Midbrain (tissue), 1 donor: ENCODE measurements at places on chromosomes 1 and 21.
A peak's percentile ranks its signal among the peaks of the same experiment; 100 is the strongest.

GRCh38 chr1:114345930-114346479 is 165.0 kb downstream of the TRIM33 start:
- no peak for DNase-seq

- DNase-seq = no peak
Observed at GRCh38 chr21:40162075-40162474, 294.8 kb downstream of the PCP4 start.

DNA sequence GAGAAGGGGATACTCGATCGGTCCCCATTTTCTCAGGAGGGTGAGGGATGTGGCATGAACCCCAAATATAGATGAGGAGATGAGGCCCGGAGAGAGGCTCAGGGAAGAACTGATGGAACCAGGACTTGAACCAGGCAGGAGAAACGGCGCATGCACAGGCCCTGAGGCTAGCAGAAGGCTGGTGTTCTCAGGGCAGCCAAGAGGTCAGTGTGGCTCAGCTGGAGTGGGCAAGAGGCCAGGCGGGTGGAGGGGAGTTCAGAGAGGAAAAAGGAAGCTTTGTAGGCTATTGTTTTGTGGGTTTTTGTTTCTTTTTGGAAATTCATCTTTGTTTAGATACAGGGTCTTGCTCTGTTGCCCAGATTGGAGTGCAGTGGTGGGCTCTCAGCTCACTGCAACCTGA is 122.0 kb downstream of the LACTBL1 start:
- DNase-seq = peak; percentile 81

GRCh38 chr1:245942856-245943255 is 564.2 kb downstream of the SMYD3 start:
- DNase-seq = no peak

- no peak for DNase-seq
Observed at GRCh38 chr21:14318578-14318977, 64.4 kb downstream of the HSPA13 start.

DNA sequence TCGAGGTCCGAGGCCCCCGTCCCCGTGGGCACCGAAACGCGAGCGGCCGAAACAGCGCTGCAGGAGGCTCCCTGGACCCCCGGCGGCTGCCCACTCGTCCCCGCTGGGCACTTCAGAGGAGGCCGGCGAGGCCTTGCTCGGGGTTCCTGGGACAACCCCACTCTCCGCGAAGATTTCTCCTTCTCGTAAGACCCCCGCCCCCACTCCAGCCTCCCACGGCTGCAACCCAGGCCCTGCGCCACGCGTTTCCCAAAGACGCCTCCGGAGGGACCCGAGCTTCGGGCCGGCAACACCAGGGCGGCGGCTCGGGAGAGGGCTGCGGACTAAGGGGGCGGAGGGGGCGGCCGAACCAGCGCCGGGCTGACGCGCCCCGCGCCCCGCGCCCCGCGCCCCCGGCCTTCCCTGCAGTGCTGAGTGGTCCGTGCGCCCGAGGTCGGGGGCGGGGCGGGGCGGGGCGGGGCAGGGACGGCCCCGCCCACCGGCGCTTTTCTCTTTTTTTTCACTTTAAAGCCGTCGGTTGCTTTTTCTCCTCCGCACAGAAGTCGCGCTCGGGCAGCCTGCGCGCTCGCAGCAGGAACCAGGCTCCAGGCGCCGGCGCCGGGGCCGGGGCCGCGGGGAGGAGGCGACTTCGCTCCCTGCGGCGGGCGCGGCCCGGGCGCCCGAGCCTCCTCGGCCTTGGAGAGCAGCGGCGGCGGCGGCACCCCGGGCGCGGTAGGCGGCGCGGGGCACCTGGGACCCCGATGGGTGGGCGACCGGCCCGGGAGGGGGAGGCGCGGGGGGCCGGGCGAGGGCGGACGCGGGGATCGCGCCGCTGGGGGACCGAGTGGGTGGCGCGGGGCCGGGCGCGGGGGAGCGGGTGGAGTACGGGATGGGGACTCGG is at the start of gene SPSB1:
SPSB1 (plus strand) TSS at position 534 of the 880 bp plus-strand sequence. CDS start 62,998 bp downstream, outside the sequence.
- DNase-seq = peak; percentile 81

GRCh38 chr1:36583080-36583479 is 100.4 kb upstream of the CSF3R start:
- DNase-seq = no peak

- no peak for DNase-seq
Observed at GRCh38 chr1:18390953-18391352, 89.8 kb upstream of the KLHDC7A start.
